ENCODE measurements at places on chromosomes 5 and 9.

DNA sequence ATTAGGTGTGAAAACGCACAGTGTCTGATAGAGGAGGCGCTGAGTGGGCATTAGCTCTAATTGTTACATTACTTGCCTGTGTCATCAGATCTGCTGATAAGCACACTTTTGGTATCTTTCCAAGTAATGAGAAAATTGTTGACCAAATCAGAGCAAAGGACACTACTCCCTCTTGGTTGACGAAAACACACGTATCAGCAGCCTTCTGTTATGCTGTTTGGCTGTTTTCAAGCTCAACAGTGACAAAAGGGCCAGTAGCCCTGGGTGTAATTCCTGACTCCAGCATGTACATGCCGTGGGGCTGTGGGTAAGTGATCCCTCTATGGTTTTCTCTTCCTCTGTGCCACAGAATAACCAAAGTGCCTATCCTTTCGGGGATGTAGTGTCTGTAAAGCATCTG is 151.4 kb downstream of the AUH start:
- no peak for DNase-seq

DNA sequence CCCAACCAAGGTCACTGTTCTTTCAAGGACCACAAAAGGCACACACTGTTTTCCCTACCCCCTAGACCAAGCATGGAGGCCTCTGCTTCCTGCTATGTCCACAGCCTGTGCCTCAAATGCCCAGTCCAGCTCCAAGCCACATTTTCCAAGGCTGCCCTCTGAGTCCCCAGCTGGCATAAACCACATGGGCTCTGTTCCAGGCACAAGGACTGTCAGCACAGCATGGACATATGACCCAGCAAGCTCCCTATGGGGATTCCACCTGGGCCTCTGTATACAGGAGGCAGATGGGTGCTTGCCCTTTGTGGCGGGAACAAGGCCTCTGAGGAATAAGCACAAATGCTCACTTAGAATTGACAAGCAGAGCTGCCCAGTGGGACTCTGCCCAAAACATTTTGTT is 115.2 kb downstream of the SPOCK1 start:
- DNase-seq = no peak

- no peak for DNase-seq
These were observed 485.4 kb downstream of the ZNF608 start for GRCh38 chr5:124260921-124261515.

GRCh38 chr5:34548086-34548403 is 108.1 kb upstream of the RAI14 start:
- no peak for DNase-seq

GRCh38 chr5:127702434-127702833 is 757 bp upstream of the CCDC192 start:
- DNase-seq = no peak

- DNase-seq = no peak
These were observed 680 bp downstream of the GOLPH3 start for GRCh38 chr5:32173267-32174010.

GRCh38 chr5:43315263-43315662 is 2.1 kb upstream of the HMGCS1 start:
- DNase-seq = no peak

DNA sequence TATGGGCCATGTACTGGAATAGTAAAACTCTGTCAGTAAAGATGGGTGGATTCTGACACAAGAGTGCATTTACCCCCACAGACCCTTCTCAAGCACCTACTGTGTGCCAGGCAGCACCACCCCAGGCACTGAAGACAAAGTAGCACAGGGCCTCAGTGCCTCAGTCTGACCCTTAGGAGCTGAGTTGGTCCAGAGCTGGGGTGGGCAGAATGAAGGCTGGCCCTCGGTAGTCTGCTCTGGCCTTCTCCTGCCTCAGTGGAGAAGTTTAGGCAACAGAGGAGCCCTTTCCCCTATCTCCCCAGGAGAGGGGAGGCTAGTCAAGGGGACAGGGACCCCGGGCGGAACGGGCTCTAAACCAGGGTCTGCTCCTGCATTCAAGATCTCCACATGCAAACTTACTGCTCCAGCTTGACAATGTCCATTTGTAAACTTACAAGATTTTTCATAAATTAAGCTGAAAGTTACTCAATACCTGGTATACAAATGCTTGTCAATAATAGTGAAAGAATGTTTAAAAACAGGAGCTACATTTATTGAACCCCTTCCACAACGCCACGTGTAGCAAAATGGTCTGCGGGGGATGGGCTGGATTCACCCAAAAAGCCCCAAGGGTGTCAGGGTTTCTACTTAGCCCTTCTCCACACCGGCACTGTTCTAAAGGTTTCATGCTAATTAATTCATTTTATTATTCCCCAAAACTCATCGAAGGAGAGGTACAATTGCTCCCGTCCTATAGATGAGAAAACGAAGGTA is 1.5 kb downstream of the VDAC1 start:
- peak; percentile 23 for DNase-seq

DNA sequence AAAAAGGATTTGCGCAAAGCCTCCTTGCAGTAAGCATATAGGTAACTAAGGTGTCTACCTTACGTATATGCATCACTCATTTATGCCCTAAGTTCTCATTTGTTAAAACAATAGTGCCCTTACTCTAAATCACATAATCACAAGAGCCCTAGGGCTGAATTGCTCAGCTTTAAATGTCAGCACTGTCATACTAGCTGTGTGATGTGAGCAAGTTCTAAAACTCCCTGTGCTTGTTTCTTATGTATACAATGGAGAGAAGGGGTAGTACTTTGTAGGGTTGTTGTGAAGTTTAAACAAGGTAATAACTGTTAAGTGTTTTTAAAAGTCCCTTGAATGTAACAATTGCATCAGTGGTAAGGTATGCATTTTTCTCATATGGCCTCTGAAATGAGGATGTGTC is 169.5 kb upstream of the DMRT1 start:
- no peak for DNase-seq

- no peak for DNase-seq
These were observed 27.0 kb upstream of the ALDOB start for GRCh38 chr9:101462558-101462957.

GRCh38 chr9:17025281-17025680 is 109.6 kb upstream of the CNTLN start:
- no peak for DNase-seq
